ENCODE measurements at places on chromosomes 12 and 14. TPM values are rescaled to one million over a fixed set of nuclear protein-coding genes. Genes with fewer than 3 reads are reported as not detected.

Gene SCAF11
- 116 TPM for total RNA-seq

DNA sequence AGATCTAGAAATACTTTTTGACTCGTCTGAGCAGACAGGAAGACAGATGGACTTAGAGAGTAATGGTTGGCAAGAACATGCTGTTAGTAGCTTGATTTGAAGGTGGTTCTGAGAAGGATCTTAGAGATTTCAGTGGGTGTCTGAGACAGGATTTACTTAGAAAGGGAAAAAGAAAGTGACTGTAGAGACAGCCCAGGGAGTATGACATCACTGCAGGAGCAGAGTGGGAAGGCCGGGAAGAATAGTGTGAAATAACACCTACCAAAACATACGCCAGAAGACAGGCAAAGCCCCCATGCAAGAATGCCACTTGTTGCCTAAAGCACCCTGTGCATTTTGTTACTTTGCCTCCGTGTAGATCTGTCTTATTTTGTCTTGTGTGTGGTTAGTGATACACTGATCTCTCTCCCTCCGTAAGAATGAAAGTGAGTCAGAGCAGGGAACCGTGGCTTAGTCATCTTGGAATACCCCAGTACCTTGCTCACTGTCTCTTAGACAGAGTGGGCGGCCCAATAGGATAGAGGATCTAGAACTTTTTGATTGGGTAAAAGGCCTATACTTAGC lies 161.3 kb upstream of the IFNG-AS1 start:
- H3K4me3 ChIP-seq: no peak overlapping the region
- H3K27ac ChIP-seq: peak overlapping the region; percentile 27
- H3K27me3 ChIP-seq: no peaks in the 10 kb centered on the region
- no peaks in the 10 kb centered on the region for H3K36me3 ChIP-seq
- peaks cover 3% of the 10 kb centered on the region for H3K4me1 ChIP-seq

Gene MANSC1
- 12.1 TPM for total RNA-seq

Gene GALNT8
- 11.2 TPM for total RNA-seq

- H3K27me3 ChIP-seq: no peaks in the 10 kb centered on the region
- H3K4me1 ChIP-seq: peaks cover 12% of the 10 kb centered on the region
- H3K4me3 ChIP-seq: no peak overlapping the region
- DNase-seq: no peak
- no peaks in the 10 kb centered on the region for H3K36me3 ChIP-seq
Measured at GRCh38 chr14:70619708-70620107, 19.3 kb upstream of the MED6 start.

Gene CACNA1C
- 1.4 TPM for total RNA-seq

DNA sequence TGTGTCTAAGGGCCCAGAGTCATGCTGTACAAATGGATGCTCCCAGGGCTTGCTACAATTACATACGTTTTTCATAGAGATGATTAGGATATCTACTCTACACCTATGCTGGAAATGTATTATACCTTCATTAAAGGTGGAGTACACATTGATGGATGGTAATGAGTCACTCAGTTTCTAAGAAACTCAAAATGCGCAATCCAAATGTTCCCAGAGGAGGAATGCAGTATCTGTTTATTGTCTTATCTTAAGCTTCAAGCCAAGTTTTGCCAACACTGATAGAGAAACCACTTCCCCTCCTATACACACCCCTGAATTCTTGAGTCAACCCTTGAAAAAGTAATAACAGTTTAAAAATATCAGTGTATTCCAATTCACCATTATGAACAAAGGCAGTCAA lies 266.6 kb upstream of the FAR2 start:
- H3K27ac ChIP-seq: no peak overlapping the region
- H3K36me3 ChIP-seq: no peaks in the 10 kb centered on the region
- no peak overlapping the region for H3K4me3 ChIP-seq
- H3K27me3 ChIP-seq: no peaks in the 10 kb centered on the region
- no peaks in the 10 kb centered on the region for H3K4me1 ChIP-seq

DNA sequence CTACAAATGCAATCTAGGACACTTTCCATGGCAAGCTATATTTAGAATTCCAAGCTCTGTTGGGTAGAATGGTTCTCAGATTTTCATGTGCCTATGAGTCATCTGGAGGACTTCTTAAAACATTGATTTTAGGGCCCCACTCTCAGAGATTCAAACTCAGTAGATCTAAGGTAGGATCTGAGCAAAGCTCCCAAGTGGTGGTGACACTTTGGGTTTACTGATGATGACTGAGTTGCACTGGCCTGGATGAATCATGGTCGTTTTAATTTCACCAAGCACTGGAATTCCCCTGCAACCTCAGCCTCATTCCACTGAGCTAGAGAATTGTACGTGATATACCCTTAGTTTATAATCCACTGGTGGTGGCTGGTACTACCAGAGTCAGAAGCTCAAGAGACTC lies 86.5 kb downstream of the PPM1H start:
- DNase-seq: no peak
- peaks cover 6% of the 10 kb centered on the region for H3K4me1 ChIP-seq
- H3K4me3 ChIP-seq: no peak overlapping the region
- H3K27me3 ChIP-seq: no peaks in the 10 kb centered on the region

GRCh38 chr14:89902881-89903280 lies 51.6 kb downstream of the EFCAB11 start:
- H3K36me3 ChIP-seq: no peaks in the 10 kb centered on the region
- no peaks in the 10 kb centered on the region for H3K27me3 ChIP-seq
- DNase-seq: no peak
- H3K4me3 ChIP-seq: no peak overlapping the region

GRCh38 chr12:26290565-26290964 lies 95.2 kb downstream of the SSPN start:
- H3K27ac ChIP-seq: no peak overlapping the region
- no peak for DNase-seq
- no peaks in the 10 kb centered on the region for H3K36me3 ChIP-seq
- H3K27me3 ChIP-seq: peaks cover 15% of the 10 kb centered on the region
- peaks cover 4% of the 10 kb centered on the region for H3K4me1 ChIP-seq

- peaks cover 2% of the 10 kb centered on the region for H3K4me1 ChIP-seq
- H3K4me3 ChIP-seq: no peak overlapping the region
- H3K27ac ChIP-seq: no peak overlapping the region
- H3K36me3 ChIP-seq: no peaks in the 10 kb centered on the region
- no peak for DNase-seq
Measured at GRCh38 chr12:69466867-69467266, 3.3 kb upstream of the FRS2 start.

DNA sequence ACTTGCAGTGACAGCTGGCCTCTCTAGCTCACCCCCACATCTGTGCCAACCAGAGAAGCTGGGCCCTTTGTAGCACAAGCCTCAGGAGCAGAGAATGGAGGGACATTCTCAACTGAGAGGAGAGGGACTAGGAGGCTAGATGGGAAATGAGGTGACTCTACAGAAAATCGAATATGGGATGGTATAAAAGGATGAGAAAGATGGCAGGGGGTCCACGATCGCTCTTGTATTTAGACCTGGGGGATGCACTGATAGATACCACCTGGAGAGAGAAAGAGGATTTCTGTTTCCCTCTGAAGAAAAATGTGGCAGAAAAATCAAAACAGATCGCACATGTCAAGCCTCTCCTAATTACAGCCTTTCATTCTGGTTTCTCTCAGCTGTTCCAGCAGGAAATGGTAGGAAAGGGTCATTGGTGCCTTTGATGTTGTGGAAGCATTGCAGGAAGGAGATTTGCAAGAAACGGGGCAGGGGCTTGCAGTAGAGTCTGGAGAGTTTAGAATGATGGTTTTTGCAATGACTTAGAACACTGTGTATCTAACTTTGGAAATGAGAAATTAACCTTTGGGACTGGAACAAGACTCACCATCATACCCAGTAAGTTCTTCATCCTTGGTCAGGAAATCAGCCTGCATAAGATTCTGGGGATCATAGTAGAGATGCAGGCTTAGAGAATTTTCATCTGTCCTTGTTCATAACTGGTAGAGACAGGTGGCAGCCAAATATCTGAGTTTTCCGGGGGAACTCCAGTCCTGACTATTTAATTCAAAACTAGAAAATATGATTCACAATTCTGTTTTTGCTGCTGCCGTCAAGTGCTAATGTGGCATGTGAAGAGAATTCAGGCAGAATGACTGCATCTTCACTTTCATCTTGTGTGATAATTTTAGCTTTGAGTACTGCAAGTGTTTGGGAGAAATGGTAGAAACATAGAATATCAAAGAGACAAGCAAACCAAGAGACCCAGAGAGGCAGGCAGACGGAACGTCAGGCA lies 98.8 kb downstream of the DAD1 start:
- H3K4me1 ChIP-seq: peaks cover 1% of the 10 kb centered on the region
- no peaks in the 10 kb centered on the region for H3K36me3 ChIP-seq
- no peak overlapping the region for H3K27ac ChIP-seq
- no peak overlapping the region for H3K4me3 ChIP-seq

- no peaks in the 10 kb centered on the region for H3K27me3 ChIP-seq
- no peak overlapping the region for H3K4me3 ChIP-seq
- no peaks in the 10 kb centered on the region for H3K4me1 ChIP-seq
- peaks cover 3% of the 10 kb centered on the region for H3K36me3 ChIP-seq
- no peak for DNase-seq
Measured at GRCh38 chr14:104998801-104999200, 13.2 kb downstream of the CLBA1 start.

GRCh38 chr12:729221-729620 lies 23.2 kb upstream of the WNK1 start:
- DNase-seq: no peak
- no peak overlapping the region for H3K4me3 ChIP-seq
- no peak overlapping the region for H3K27ac ChIP-seq
- H3K27me3 ChIP-seq: no peaks in the 10 kb centered on the region
- H3K36me3 ChIP-seq: no peaks in the 10 kb centered on the region
- H3K4me1 ChIP-seq: no peaks in the 10 kb centered on the region

GRCh38 chr12:116324654-116325335 lies 47.3 kb upstream of the MED13L start:
- no peaks in the 10 kb centered on the region for H3K4me1 ChIP-seq
- no peaks in the 10 kb centered on the region for H3K36me3 ChIP-seq
- no peak overlapping the region for H3K27ac ChIP-seq

- H3K27me3 ChIP-seq: peaks cover 6% of the 10 kb centered on the region
- H3K27ac ChIP-seq: no peak overlapping the region
- no peak for DNase-seq
- H3K4me1 ChIP-seq: no peaks in the 10 kb centered on the region
- no peak overlapping the region for H3K4me3 ChIP-seq
- H3K36me3 ChIP-seq: no peaks in the 10 kb centered on the region
Measured at GRCh38 chr14:66377574-66377973, 108.6 kb upstream of the CCDC196 start.

Gene DLGAP5
- 112 TPM for total RNA-seq

DNA sequence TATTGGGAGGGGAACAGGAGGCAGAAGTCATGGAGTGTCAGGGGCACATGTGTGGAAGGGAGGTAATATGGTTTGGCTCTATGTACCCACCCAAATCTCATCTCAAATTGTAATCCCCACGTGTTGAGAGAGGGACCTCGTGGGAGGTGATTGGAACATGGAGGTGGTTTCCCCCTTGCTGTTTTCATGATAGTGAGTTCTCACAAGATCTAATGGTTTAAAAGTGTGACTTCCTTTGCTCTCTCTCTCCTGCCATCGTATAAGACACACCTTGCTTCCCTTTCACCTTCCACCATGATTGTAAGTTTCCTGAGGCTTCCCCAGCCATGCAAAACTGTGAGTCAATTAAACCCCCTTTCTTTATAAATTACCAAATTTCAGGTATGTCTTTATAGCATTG lies 41.6 kb upstream of the CDK17 start:
- DNase-seq: no peak
- no peaks in the 10 kb centered on the region for H3K4me1 ChIP-seq
- no peaks in the 10 kb centered on the region for H3K36me3 ChIP-seq
- no peak overlapping the region for H3K27ac ChIP-seq
- H3K27me3 ChIP-seq: no peaks in the 10 kb centered on the region

DNA sequence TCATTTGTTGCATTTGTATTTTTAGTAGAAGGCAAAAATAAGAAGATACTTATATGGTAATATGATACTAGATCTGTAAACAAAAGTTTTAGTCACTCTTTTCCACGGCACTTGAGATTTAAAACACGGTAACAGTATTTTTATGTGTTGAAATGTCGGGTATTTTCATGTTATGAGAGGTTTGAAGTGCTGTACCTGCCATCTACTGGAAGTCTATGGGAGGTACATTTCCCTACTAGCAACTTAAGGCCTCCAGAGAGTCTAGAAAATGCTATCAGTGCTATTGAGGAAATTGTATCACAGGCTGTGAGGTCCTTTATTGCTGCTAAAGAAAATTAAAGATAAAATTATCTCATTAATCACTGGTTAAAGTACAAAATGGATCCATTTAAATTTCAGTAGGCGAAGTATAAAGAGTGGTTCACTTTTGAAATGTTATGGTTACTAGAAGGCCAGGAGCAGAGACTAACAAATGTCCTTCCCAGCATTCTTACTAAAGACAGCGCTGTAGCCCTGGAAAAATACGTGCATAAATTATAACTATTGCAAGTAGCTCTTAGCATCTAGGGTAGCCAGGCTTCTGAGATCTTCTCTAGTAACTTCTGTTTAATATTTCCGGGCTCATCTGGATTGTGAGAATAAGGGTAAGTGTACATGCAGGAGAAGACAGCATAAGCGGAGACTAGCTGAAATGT lies 77.6 kb upstream of the PRKD1 start:
- H3K4me1 ChIP-seq: no peaks in the 10 kb centered on the region
- no peak overlapping the region for H3K4me3 ChIP-seq
- H3K27ac ChIP-seq: no peak overlapping the region
- DNase-seq: no peak
- no peaks in the 10 kb centered on the region for H3K36me3 ChIP-seq
- no peaks in the 10 kb centered on the region for H3K27me3 ChIP-seq

Gene FAM186B
- total RNA-seq: 0.57 TPM

All from endodermal cell (in vitro differentiated cells).